Osteocyte (in vitro differentiated cells): ENCODE measurements at places on chromosomes 2 and 18. TPM values are rescaled to one million over a fixed set of nuclear protein-coding genes. Genes with fewer than 3 reads are reported as not detected.

DNA sequence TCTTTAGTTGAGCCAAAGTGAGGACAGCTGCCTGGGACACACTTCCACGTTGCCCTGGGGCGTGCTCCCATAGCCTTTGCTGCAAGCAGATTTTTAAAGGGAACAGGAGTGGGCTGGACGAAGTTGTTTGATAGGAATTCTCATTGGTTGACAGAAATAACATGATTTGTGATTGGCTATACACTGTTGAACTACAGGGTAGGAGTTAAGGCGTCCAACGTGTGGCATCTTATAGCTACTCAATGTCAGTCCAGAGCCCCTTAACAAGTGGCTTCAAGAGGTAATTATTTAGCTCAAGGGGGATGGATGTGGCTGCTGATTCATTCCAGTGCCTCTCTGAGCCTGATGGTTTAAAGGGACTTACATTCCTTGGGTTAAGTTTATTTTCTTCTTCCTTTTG, 65.5 kb downstream of the ACAA2 start:
- DNase-seq, result no peak

- no peak for DNase-seq
Observed at GRCh38 chr18:44922968-44923367, 242.3 kb downstream of the SETBP1 start.

DNA sequence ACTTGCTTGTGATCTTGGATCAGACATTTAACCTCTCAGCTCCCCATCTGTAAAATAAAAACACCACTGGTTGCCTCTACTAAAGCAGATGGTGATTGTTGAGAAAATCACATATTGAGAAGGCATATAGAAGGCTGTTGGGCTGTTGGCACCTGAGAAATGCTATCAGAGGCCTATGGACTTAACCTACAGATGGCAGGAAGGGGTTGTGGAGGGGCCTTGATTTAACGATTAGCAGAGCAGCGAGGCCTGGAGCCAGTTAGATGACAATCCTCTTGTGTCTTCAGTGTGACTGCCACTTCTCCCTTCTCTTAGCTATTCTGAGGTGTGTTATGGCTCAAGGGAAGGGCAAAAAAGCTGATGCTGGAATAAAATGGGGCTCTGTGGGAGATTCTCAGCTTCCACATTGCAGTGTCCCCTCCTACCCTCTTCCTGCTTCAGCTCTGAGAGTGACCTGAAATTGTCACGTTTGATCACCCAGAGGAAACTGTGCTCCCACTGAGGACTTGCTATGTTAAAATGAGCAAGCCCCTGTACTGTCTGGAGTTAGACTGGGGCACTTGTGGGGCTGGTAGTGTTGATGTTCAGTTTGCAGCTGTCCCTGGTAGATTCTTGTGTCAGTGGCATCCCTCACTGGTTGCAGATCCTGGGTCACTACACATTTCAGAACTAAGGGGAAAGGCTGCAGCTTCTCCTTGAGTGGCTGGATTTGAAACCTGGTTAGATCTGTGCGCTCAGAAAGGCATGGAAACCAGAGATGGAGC, 31.5 kb downstream of the CXCR4 start:
- no peak for DNase-seq

The AP1S3 gene
- total RNA-seq, result 3.1 and 3.5 TPM in 2 replicates

The ZNF396 gene
- 1.9 and 2.2 TPM in 2 replicates for total RNA-seq

The CRYBA2 gene
- total RNA-seq, result not detected in 2 replicates
